ENCODE measurements at places on chromosomes 2 and 18.
A peak's percentile ranks its signal among the peaks of the same experiment; 100 is the strongest.

GRCh38 chr2:155218945-155219344 is 520.5 kb downstream of the KCNJ3 start:
- no peak overlapping the region for H3K4me3 ChIP-seq
- H3K27ac ChIP-seq = no peak overlapping the region
- DNase-seq = no peak
- H3K27me3 ChIP-seq = no peaks in the 10 kb centered on the region

GRCh38 chr18:74945774-74946545 is 263.0 kb downstream of the PTGR3 start:
- no peak overlapping the region for H3K4me3 ChIP-seq
- peaks cover 38% of the 10 kb centered on the region for H3K4me1 ChIP-seq
- no peak overlapping the region for H3K27ac ChIP-seq
- no peak for DNase-seq
- no peaks in the 10 kb centered on the region for H3K36me3 ChIP-seq

GRCh38 chr2:3283206-3283605 is 94.4 kb downstream of the EIPR1 start:
- H3K4me3 ChIP-seq = no peak overlapping the region
- H3K27ac ChIP-seq = no peak overlapping the region
- no peaks in the 10 kb centered on the region for H3K27me3 ChIP-seq
- H3K4me1 ChIP-seq = no peaks in the 10 kb centered on the region

GRCh38 chr2:177538323-177538722 is 145.8 kb downstream of the AGPS start:
- H3K36me3 ChIP-seq = peaks cover 8% of the 10 kb centered on the region
- no peaks in the 10 kb centered on the region for H3K27me3 ChIP-seq
- DNase-seq = no peak

DNA sequence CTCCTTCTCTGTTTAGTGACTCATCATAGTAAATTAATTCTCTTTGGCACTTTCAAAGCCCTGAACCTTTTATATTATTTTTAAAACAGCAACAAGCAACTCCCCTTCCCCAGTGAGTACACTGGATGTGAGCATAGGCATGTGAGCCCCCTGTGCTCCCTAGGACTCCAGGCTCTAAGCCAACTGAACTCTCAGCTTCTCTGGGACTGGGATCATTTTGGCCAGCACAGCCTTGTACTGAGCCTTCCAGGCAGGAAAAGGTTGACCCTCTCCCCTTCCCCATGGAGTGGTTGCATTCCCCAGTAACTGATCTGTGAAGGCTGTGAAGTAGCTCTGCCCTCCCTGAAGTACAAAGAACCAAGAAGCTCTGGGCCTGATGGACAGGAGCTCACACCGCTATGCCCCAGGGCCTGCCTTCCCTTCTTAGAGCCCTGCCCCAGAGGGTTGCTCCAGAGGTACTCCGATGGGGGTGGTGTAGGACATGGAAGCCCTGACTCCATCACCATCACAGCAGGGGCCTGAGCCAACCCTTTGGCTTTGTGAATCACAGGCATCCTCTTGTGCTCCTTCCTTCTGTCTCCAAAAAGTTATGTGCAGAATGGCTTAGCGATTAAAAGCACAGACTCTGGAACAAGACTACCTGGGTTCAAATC is 57.8 kb downstream of the ADD2 start:
- H3K4me3 ChIP-seq = no peak overlapping the region
- no peaks in the 10 kb centered on the region for H3K4me1 ChIP-seq
- no peak overlapping the region for H3K27ac ChIP-seq
- H3K36me3 ChIP-seq = no peaks in the 10 kb centered on the region
- H3K27me3 ChIP-seq = no peaks in the 10 kb centered on the region

GRCh38 chr2:50547521-50547920 is 484.4 kb downstream of the NRXN1 start:
- no peak overlapping the region for H3K4me3 ChIP-seq
- DNase-seq = no peak
- no peak overlapping the region for H3K27ac ChIP-seq
- no peaks in the 10 kb centered on the region for H3K36me3 ChIP-seq
- no peaks in the 10 kb centered on the region for H3K4me1 ChIP-seq

- H3K4me3 ChIP-seq = no peak overlapping the region
- H3K27ac ChIP-seq = no peak overlapping the region
- peaks cover 8% of the 10 kb centered on the region for H3K36me3 ChIP-seq
- H3K27me3 ChIP-seq = peaks cover 4% of the 10 kb centered on the region
These were observed 7.7 kb upstream of the ICOS start for GRCh38 chr2:203928849-203929248.

DNA sequence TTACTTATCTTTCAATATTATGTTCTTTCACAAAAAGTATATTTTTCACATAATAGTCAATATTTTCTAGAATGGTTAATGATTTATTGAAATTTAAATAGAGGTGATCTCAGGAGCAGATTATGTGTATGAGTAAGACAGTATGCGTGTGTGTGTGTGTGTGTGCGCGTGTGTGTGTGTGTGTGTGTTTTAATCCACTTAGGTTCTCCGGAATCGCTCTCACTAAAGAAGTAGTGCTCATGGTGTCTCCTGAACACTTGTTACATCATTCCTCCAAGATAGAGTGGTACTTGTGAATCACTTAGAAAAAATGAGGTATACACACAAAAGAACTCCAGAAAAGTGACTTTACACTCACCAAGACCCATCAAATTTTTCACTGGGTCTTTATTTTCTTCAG is 91.0 kb upstream of the KCNH7 start:
- no peaks in the 10 kb centered on the region for H3K36me3 ChIP-seq
- no peaks in the 10 kb centered on the region for H3K4me1 ChIP-seq
- H3K27ac ChIP-seq = no peak overlapping the region

DNA sequence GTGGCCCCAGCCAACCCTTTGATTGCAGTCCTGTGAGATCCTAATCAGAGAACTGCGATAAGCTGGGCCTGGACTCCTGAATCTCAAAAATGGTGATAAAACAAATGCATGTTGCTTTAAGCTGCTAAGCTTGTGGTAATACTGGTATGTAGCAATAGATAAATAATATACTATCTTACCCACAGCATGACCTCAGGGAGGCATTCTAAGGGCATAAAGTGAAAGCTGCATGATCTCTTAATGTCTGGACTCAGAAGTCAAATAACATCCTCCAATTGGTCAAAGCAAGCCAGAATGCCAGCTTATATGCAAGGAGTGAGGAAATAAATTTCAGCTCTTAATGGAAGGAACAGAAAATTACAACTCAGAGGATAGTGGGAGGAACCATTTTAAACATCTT is 246.1 kb downstream of the FSIP2 start:
- H3K4me1 ChIP-seq = no peaks in the 10 kb centered on the region
- no peaks in the 10 kb centered on the region for H3K27me3 ChIP-seq
- DNase-seq = no peak
- H3K4me3 ChIP-seq = no peak overlapping the region

DNA sequence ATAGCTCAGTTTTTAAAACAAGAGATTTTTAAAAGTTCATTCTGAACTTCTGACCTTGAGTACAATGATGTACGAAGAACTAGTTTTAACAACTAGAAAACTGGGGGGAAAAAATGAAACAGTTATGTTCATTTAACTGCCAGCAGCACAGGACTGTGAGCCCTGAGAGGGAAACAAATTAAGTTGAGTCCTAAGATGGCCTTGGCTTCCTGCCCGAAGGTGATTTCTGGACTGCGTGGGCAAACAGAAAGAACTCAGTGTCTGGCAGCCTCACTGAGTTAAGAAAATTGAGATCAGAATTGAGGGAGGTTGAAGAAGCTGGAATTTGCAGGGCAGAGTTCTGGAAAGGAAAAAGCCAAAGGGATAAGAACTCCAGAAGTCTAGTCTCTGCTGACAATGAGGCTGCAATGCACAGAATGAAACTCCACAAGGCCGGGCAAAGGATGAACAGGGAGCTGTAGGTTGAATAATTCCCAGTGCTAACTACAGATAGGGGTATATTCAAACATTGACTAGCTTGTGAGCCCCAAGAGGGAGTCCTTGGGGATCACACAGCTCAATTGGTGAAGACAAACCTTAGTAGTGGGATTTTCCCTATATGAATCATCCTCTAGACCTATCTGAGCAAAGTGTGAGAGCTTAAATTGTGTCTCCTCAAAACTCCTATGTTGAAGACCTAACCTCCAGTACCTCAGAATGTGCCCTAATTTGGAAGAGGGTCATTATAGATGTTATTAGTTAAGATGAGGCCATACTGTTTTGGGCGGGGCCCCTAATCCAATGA is 13.1 kb upstream of the CRACDL start:
- H3K4me3 ChIP-seq = no peak overlapping the region
- H3K27me3 ChIP-seq = peaks cover 25% of the 10 kb centered on the region
- H3K27ac ChIP-seq = no peak overlapping the region
- no peaks in the 10 kb centered on the region for H3K4me1 ChIP-seq

- H3K27me3 ChIP-seq = no peaks in the 10 kb centered on the region
- H3K36me3 ChIP-seq = peaks cover 2% of the 10 kb centered on the region
- H3K4me3 ChIP-seq = no peak overlapping the region
- H3K4me1 ChIP-seq = peaks cover 82% of the 10 kb centered on the region
These were observed 99.0 kb downstream of the ZFP36L2 start for GRCh38 chr2:43127208-43127940.

DNA sequence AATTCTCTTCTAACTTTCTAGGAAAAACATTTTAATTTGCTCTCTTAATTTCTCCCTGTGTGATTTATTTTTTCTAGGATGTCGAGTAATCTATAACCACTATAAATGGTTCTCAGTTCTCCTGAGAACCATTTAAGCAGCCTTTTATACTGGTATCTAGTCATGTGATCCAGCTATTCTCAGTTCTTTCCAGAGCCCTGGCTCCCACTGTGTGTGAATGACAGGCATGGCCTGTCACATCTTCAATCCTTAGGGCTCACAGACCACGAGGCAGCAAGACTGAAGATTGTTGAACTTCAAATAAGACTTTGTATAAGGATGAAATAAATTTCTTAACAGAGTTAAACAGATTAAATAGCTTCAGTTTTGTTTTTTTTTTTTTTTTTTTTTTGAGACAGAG is 219.4 kb downstream of the HNMT start:
- H3K36me3 ChIP-seq = no peaks in the 10 kb centered on the region
- no peaks in the 10 kb centered on the region for H3K27me3 ChIP-seq
- no peaks in the 10 kb centered on the region for H3K4me1 ChIP-seq
- H3K27ac ChIP-seq = no peak overlapping the region

- H3K36me3 ChIP-seq = no peaks in the 10 kb centered on the region
- no peak overlapping the region for H3K4me3 ChIP-seq
- no peaks in the 10 kb centered on the region for H3K4me1 ChIP-seq
- no peak overlapping the region for H3K27ac ChIP-seq
- no peak for DNase-seq
These were observed 97.4 kb downstream of the OSBPL6 start for GRCh38 chr2:178291703-178292102.

GRCh38 chr2:102018823-102019445 is 27.2 kb downstream of the IL1R2 start:
- H3K4me1 ChIP-seq = peaks cover 11% of the 10 kb centered on the region
- DNase-seq = no peak
- H3K4me3 ChIP-seq = no peak overlapping the region
- H3K27me3 ChIP-seq = no peaks in the 10 kb centered on the region

DNA sequence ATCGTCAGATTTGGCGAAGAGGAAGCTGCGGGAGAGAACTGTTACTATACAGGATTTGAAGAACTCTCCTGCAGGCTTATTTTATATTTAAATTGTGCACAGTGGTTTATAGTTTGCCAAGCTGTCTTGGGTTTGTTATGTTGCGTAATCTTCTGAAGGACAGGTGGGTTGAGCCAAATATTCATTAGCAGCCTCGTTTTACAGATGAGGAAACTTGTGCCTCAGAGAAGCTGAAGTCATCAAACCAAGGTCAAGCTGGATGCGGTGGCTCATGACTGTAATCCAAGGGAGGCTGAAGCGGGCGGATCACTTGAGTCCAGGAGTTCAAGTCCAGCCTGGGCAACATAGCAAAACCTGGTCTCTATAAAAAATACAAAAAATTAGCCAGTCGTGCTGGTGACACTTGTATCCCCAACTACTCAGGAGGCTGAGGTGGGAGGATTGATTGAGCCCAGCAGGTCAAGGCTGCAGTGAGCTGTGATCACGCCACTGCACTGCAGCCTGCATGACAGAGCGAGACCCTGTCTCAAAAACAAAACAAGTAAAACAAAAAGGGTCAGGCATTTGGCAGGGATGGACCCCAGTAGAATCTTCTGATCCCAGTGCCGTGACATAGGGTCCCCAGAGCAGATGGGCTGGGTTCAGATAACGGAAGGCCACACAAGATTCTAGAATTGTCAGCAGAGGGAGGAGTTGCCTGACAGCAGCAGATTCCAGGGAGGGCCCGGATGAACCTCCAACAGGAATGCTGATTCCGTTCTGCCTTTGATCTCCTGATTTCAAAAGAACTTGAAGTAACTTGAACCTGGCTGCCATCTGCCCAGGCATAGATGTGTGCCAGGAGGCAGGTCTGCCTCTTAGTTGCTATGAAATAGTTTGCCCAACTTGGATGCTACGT is 50.6 kb downstream of the SH3BP4 start:
- H3K27ac ChIP-seq = no peak overlapping the region
- H3K36me3 ChIP-seq = no peaks in the 10 kb centered on the region
- H3K4me3 ChIP-seq = no peak overlapping the region
- no peak for DNase-seq
- H3K4me1 ChIP-seq = no peaks in the 10 kb centered on the region

GRCh38 chr18:48638451-48638850 is 99.6 kb downstream of the CTIF start:
- DNase-seq = no peak
- no peaks in the 10 kb centered on the region for H3K36me3 ChIP-seq
- H3K27ac ChIP-seq = no peak overlapping the region
- H3K27me3 ChIP-seq = no peaks in the 10 kb centered on the region
- H3K4me3 ChIP-seq = no peak overlapping the region
- H3K4me1 ChIP-seq = no peaks in the 10 kb centered on the region

DNA sequence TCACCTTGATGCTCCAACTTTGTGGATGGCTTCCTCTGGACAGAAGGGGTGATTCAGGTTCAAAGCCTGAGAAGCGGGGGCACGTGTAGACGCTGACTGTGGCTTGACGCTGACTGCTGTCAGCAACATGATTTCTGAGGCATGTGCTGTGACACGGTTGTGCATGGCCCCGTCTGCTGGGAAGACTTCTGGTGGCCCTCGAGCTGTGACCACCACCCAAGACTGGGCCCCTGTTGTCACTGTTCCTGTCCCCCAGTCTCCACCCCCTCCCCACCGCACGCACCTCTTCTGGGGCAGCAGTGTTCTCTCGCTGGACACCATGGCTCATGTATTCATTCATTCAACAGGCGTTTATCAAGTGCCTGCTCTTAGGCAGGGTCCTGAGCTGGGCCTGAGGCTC is 245.0 kb downstream of the FAM210A start:
- no peak overlapping the region for H3K4me3 ChIP-seq
- DNase-seq = no peak
- H3K27ac ChIP-seq = peak overlapping the region; percentile 3
- H3K4me1 ChIP-seq = peaks cover 41% of the 10 kb centered on the region
